ENCODE measurements at places on chromosomes 2 and 18. TPM values are rescaled to one million over a fixed set of nuclear protein-coding genes. Genes with fewer than 3 reads are reported as not detected.

SNRNP200 gene
- 108 TPM for polyA plus RNA-seq

CD8B gene
- not detected for polyA plus RNA-seq

AP1S3 gene
- 26.0 TPM for polyA plus RNA-seq

IGFBP5 gene
- polyA plus RNA-seq, result 0.11 TPM

DLX2 gene
- 0.16 TPM for polyA plus RNA-seq

IL37 gene
- polyA plus RNA-seq, result not detected

SCN9A gene
- polyA plus RNA-seq, result 0.49 TPM

SLC38A11 gene
- polyA plus RNA-seq, result 0.08 TPM

TMEM185B gene
- polyA plus RNA-seq, result 29.3 TPM

CBLN2 gene
- not detected for polyA plus RNA-seq

G6PC2 gene
- polyA plus RNA-seq, result not detected

RIT2 gene
- not detected for polyA plus RNA-seq

LRPPRC gene
- 34.0 TPM for polyA plus RNA-seq

CRYGB gene
- not detected for polyA plus RNA-seq

HPCAL1 gene
- polyA plus RNA-seq, result 75.1 TPM

ASB18 gene
- not detected for polyA plus RNA-seq

SCG2 gene
- polyA plus RNA-seq, result 0.16 TPM

DNAJC5G gene
- not detected for polyA plus RNA-seq

UGT1A10 gene
- polyA plus RNA-seq, result not detected

RND3 gene
- 28.6 TPM for polyA plus RNA-seq

USP14 gene
- 19.5 TPM for polyA plus RNA-seq

OXER1 gene
- not detected for polyA plus RNA-seq

KLHL30 gene
- polyA plus RNA-seq, result 0.01 TPM

CNTNAP5 gene
- not detected for polyA plus RNA-seq

EN1 gene
- polyA plus RNA-seq, result not detected

ABCG5 gene
- polyA plus RNA-seq, result not detected

GPATCH11 gene
- 3.0 TPM for polyA plus RNA-seq

ANKRD30BL gene
- not detected for polyA plus RNA-seq

DUSP19 gene
- polyA plus RNA-seq, result 0.23 TPM

ST6GAL2 gene
- 0.01 TPM for polyA plus RNA-seq
